ENCODE measurements at places on chromosomes 7 and 10.

- no peak for DNase-seq
These were observed 7.1 kb downstream of the FGF8 start for GRCh38 chr10:101768791-101769170.

DNA sequence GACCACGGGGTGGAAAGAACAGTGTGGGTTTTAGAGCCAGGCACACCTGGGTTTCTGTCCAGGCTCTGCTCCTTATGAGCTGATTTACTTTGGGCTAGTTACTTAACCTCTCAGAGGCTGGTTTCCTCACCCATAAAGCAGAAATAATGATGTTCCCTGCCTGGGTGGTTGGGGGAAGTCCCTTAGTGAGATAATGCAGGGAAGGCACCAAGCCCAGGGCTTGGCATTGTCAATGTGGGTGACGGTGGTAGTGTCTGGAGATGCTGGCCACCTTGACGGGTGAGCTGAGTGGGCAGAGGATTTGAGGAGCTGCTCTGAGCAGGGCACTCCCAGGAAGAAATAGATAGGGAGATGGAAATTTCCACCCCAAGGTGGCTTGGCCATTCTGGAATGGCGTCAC, 65.2 kb downstream of the SH2D4B start:
- DNase-seq: no peak

DNA sequence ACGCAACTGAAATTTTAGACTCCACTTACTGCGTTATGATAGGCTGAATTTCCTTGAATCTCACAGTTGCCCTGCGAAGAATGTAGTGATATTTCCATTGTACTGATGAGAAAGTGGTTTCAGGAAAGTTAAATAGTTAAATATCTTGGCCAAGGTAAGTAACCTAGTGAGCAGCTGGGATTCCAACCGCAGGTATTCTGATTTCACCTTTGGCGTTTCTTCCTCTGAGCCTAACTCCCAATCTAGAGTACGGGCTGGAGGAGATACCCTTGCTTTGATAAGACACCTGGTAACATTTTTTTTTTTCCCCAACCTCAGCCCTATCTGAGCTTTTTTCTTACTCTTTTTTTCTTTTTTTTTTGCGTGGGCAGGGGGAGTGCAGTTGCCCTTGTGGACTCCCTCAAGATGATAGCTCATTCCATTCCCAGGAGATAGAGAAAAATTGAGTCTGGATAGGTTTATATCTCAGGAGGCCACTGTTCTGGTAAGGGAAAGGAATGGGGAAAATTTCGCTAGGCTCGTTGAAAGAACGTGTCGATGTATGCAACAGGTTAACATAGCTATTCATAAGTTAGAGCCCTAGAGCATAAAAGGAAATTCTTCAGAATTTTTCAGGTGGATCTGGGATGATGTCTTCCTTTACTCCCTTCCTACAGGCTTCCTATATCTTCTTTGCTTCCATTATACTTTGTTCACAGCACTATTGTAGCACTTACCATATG, 3.1 kb upstream of the TAS2R38 start:
- DNase-seq: no peak

GRCh38 chr10:133088179-133088955, 643 bp downstream of the ADGRA1 start:
- DNase-seq: peak; percentile 77

DNA sequence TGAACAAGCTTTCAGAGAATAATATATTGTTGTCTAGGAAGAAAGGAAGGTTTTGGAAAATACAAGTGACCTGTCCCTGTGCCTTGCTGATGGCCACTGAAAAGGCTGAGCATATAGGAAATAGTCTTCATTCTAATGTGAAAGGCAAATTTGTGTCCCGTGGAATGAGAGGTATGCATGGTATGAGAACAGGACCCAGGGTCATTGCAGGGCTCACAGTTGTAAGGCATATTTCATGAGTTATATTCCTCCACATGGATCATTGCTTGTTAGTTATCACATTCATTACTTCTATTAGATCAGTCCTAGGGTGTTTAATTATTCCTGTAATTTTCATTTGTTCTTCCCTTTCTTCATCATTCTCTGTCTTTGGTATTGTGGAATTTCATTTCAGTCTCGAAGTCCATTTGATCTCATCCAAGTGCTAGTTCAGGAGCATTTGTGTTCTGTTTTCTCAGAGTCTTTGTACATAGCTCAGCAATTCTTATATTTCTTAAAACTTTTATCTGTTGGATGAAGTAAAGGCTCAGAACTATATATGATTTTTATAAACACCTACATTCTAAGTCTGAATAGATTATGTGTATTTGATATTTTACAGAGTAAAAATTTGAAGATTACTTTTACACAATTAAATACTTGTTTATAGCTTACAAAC, 39.4 kb upstream of the ARHGAP21 start:
- no peak for DNase-seq

- no peak for DNase-seq
These were observed 81.7 kb downstream of the KMT2C start for GRCh38 chr7:152354061-152354460.

DNA sequence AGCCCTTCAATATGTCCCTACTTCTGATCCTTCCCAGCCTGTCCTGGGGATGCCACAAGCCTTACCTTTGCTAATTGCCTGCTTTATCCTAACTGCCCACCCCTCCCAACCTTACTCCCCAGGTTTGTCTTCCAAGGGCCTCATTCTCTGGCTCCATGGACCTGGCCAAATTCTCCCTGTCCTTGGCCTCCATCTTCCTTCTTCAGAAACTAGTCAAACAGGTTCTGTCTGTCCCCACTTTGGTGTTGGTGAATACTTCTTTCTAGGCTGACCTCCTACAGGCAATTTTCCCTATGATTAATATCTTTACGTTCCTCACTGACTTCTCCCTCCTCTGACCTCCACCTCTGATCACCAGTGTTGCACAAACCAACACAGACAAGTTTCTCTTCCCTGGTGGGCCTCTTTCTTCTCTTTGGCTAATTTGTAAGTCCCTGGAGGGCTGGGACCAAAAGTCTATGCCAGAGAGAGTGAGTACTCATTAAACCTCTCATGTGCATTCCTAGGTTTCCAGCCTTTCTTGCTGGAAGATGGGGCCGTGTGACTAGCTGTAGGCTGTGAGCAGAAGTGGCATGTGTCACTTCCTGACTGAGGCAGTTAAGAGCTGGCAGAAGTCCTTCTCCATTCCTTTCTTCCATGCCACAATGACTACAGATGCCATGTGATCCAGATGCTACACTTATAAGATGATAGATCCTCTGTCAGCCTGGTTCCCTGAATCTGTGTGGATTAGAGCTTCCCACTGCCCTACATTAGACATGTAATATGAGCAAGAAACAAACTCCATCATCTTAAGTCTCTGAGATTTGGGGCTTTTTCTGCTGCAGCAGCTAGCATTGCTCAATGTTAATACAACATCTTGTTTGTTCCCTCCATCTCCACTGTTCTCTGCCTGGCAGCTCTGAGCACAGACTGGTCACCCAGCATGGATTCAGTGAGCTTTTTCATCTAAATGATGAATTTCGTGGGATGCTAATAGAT, 382.7 kb downstream of the RPS24 start:
- DNase-seq: no peak
